ENCODE measurements at places on chromosomes 6 and 20. TPM values are rescaled to one million over a fixed set of nuclear protein-coding genes. Genes with fewer than 3 reads are reported as not detected.

DNA sequence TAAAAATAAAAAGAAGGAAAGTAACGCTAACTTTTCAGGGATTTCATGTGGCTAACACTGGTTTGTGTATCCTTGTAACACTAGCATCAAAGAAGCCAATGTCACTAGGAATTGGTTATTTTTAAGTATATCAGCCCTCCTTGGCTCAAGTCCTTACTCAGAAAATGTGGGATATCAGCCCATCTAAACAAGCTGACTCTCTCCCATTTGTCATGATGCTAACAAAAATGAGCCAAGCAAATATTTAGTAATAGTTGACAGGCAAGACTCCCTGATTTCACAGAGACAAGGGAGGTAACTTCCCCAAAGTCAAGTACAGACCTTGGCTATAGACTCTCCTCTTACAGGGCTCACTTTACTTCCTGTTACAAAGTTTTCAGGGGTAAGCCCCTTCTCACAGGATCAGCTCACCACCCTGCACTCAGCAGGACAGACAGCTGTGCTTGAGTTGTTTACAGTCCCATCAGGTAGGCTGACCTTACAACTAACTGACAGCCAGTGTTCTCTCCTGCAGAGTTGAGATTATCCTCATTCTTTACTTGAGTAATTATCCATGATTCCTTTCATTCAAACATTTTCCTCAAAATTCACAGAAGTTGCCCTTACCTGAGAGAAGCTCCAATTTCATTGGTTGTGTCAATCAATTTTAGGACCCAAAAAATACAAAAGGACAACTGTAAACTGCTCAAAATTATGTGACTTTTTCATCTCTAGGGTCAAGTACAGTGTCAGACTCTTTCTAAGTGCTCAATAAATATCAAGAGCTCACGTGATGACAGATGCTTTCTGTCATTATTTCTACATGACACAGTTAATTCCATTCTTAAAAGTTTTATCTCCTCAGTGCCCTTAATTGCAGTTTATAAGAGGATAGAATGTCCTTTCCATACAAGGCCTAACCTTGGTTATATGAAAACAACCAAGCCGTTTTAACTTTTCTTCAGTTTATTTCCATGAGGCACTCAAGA is 38.1 kb upstream of the BMP5 start:
- no peak for DNase-seq

DNA sequence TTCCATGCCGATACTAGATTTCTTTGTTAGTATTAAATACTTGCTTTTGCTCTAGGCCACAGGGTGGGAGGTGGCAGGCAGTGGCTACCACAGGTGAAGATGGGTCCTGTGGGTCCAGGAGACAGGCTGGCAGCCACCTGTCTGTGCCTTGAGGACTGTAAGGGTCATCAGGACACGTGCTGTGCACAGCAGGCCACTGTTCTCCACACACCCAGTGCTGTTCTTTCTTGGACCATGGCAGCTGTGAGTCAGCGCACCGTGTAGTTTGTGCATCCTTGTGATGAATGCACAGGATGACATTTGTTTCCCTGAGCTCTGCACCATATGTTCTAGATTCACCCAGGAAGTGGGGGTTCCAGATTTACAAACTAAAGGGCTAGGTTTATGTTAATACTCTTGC is 317.0 kb downstream of the ZFAND3 start:
- DNase-seq: no peak

- DNase-seq: no peak
Measured at GRCh38 chr20:60837173-60837770, 414.8 kb upstream of the CDH4 start.

- DNase-seq: peak; percentile 14
Measured at GRCh38 chr6:53530346-53530745, 14.6 kb downstream of the GCLC start.

GRCh38 chr20:10654630-10655029 is 19.2 kb downstream of the JAG1 start:
- DNase-seq: peak; percentile 90

Gene MOG
- total RNA-seq: not detected
